ENCODE measurements at places on chromosomes 6 and 20.

- DNase-seq, result no peak
Observed at GRCh38 chr6:149323925-149324324, 6.4 kb downstream of the TAB2 start.

DNA sequence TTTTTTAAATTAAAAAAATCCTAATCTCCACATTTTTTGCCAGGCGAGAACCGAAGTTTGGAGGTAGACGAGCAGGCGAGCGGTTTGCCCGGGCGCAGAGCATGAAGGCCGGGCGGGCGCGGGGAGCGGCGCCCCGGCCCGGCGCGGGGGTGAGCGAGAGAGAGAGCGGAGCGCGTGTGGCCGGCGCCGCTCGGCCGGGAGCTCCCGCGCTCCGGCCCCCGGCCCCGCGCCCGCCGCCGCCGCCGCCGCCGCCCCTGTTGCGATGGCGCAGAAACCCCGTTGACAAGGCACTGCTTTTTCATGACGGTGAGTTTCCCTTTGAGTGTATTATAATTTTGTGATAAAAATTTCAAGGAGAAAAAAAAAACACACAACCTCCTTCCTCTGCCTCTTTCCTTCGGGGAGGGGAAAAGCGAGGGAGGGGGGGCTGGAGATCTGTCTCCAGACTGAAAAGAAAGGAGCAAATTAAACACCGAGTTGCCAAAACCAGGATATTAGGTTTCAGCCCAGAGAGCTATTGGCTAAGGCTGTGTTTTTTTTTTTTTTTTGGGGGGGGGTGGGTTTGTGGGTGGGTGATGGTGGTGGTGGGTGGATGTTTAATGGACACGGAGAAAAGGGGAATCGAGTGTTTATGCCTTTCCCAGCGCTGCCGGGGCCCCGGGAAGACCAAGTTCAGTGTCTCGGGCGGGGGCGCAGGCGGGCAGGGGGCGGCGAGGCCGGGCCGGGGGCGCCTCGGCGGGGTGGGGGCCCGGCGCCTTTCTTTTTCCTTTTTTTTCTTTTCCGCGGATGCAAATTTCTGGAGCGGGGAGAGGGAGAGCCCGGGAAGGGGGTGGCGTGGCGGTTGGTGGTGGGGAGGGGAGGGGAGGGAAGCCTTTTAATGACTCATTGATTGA lies at the start of gene BICRAL:
TSS of gene BICRAL (plus strand) at position 257 of the 893 bp plus-strand sequence. CDS start 39,971 bp downstream, outside the sequence.
- peak; percentile 91 for DNase-seq

DNA sequence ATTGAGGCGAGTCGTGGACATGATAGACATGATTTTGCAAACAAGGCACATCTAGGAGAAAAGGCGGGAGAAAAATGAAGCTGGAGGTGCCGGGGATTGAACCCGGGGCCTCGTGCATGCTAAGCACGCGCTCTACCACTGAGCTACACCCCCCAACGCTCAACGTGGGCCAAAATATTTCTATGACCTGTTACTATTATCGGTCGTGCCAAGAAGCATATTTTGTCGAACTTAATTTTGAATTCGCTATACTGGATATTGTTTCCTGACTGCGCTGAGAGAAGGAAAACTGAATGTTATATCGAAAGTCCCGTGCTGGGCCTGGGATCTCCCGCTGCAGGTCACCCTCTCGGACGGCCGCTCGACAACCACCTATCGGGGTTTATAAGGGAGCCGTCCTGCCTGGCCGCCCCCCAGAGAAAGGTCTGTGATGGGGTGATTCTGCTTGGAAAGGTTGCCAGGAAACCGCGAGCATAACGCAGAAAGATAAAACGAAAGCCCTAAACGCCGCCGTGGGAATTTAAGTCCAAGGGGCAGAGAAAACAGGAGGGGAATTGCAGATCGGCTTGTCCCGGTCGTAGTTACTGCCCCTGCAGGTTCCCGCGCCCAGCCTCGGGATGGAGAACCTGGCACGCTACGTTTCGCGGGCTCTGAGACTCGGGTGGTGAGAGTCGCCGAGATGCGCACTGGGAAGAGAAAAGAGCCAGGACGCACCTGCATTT lies 60.0 kb downstream of the TRIM27 start:
- peak; percentile 87 for DNase-seq

- DNase-seq, result no peak
Observed at GRCh38 chr6:41353333-41353732, 17.9 kb downstream of the NCR2 start.

DNA sequence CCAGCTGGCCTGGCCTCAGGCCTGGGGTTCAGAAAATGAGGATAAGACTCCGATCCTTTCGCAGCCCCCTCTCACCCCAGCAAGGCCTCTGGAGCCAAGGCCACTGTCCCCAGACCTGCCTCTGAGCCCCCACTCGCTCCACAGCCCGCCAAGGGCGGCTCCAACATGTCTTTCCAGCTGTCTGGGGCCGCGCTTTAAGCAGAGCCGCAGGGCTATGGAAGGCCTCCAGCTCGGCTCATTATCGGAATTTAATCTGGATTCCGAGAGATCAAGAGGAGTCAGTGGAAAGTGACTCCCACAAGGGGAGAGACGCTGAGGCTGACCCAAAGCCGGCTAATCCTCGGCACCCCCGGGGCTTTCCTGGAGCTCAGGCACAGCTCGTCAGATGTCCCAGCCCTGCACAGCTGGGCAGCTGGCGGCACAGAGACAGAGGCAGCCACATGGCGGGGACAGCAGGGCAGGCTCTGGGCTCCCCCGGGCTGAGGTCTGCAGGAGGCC lies 41.8 kb downstream of the BMP7 start:
- DNase-seq, result peak; percentile 90

- no peak for DNase-seq
Observed at GRCh38 chr20:31595380-31595653, 9.8 kb upstream of the ID1 start.

DNA sequence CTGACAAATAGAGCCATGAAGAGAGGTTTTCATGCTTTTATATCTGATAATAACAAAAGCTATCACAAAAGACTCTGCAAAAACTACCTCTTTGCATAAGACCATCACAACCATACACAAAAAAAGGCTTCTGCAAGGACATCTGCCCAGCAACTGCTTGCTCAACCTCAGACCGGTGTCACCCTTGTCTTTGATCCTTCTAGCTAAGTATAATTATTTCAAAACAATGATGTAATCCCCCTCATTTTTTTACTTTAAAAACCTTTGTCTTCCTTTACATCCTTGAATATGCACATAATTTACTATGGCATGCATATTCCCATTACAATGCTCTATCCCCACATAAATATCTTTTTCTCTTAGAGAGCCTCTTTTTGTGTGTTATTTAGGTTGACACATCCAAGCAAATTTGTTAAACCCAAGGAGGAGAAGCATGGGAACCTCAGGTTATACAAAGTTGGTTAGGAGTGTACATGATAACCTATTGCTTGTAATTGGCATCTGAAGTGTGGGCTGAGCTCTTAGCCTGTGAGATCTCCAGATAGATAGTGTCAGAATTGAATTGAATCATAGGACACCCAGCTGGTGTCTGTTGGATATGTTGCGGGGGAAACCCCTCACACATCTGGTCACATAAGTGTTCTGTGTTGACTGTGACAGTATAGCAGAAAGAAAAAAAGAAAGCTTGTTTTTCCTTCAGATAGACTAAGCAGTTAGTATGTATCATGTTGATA lies 20.7 kb upstream of the CGA start:
- no peak for DNase-seq

- no peak for DNase-seq
Observed at GRCh38 chr6:107784669-107785068, 39.4 kb downstream of the SCML4 start.

GRCh38 chr6:35552285-35552917 lies 39.7 kb upstream of the TULP1 start:
- no peak for DNase-seq

- DNase-seq, result peak; percentile 95
Observed at GRCh38 chr20:38270869-38271605, 10.5 kb upstream of the KIAA1755 start.

All from umbilical cord (tissue), 2 donors.